ENCODE measurements at places on chromosomes 3 and 15. TPM values are rescaled to one million over a fixed set of nuclear protein-coding genes. Genes with fewer than 3 reads are reported as not detected.

Gene OIP5
- 0.58 TPM for total RNA-seq

Gene ERICH6
- total RNA-seq = 0.26 TPM

Gene CSTA
- total RNA-seq = not detected

Gene ZCWPW2
- total RNA-seq = not detected

Gene CLRN1
- not detected for total RNA-seq

Gene PCNP
- 158 TPM for total RNA-seq

Gene TMCO5A
- not detected for total RNA-seq

Gene NGRN
- 46.1 TPM for total RNA-seq

Gene GOLGA6B
- not detected for total RNA-seq

Gene ZFYVE19
- 38.9 TPM for total RNA-seq

- no peak for DNase-seq
These were observed 21.0 kb downstream of the RARB start for GRCh38 chr3:25448750-25449692.

GRCh38 chr15:48798319-48798718 lies 12.6 kb downstream of the CEP152 start:
- no peak for DNase-seq

- DNase-seq = no peak
These were observed 39.7 kb upstream of the EPHA3 start for GRCh38 chr3:89067736-89068135.

GRCh38 chr3:51173518-51174271 lies 211.4 kb upstream of the MANF start:
- DNase-seq = no peak

DNA sequence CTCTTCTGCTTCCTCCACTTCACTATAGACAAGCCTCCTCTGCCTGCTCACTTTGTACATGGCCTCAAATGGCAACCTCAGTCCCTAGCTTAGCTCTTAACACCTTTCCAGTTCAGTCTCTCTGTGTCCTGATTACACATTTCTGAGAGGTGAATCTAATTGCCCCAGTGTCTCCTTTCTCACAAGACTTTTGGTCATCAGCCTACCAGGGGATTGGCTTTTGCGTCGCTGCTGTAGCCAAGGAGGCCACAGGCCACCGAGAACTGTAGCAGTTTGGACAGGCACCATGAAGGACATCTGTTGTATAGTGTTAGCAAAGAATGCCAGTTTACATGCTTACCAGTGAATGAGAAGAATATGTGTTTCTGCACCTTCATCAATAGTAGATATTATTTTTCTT lies 8.5 kb downstream of the IREB2 start:
- DNase-seq = no peak

GRCh38 chr3:10945683-10946287 lies 46.8 kb upstream of the SLC6A1 start:
- no peak for DNase-seq

GRCh38 chr3:174169736-174170135 lies 689.4 kb upstream of the NAALADL2 start:
- DNase-seq = no peak

GRCh38 chr15:68367992-68368391 lies 64.0 kb downstream of the ITGA11 start:
- DNase-seq = no peak

GRCh38 chr15:66408675-66409282 lies 22.1 kb downstream of the MAP2K1 start:
- DNase-seq = no peak

DNA sequence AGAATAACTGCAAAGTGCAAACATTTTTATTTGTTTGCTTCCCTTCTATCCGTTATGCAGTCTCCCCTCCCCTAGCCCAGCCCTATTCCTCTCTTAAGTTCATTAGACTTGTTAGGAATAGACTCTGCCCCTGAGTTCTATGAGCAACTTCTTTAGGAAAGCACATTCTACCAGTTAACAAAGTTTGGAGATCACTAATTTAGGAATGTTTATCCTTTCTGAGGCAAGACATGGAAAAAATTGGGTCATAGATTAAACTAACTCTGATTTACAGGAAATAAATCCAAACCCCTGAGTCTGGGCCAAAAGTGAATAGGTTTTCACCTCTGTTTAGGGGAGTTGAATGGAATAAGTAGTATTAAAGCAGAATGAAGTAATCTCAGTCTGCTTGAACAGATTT lies 34.4 kb downstream of the C3orf80 start:
- no peak for DNase-seq

DNA sequence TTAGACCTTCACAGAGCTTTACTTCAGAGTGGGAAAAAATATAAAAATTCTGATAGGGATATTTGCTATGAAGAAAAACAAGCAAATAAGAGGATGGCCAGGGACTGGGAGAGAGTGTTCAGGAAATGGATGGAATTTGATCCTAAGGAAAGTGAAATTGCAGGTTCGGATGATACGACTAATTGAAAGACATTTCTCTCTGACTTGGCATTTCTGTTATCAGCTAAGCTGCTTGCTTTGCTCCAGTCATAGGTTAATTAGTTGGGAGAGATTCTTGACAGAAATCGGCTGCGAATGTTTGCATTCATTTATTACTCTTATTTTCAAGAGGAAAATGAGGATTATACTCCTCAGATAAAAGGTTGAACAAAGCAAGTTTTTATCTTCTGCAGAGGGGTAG lies 808.7 kb upstream of the NECTIN3 start:
- no peak for DNase-seq

DNA sequence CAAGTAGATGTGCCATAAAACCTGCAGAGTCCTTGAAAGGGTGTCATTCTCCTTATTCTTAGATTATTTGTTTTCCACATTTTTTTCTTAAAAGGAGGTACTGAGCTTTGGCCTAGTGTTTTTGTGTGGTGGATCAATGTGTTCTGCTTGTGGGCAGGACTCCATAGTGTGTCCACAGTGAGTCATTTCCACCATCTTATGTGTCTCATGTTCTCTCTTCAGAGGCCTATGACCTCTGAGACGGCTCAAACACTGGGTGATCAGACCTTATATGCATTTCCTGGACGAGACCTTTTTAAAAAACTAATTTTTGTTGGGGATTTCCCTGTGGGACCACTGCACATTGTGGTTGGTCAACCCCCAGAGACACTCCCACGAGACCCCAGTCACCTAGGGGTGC lies 93.4 kb downstream of the CHCHD4 start:
- DNase-seq = no peak

DNA sequence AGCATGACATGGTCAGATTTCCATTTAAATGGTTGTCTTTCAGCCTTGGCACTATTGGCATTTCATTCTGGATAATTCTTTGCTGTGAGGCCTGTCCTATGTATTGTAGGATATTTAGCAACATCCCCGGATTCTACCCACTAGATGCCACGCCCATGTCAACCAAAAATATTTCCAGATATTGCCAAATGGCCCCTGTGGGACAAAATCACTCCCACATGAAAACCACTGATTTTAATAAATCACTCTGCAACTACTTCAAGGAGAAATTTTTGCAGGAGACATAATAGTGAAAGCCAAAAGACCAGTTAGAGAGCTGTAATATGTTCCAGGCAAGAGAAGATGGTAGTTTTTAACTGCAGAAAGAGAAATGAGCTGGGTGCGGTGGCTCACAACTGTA lies 55.9 kb upstream of the RARB start:
- no peak for DNase-seq

DNA sequence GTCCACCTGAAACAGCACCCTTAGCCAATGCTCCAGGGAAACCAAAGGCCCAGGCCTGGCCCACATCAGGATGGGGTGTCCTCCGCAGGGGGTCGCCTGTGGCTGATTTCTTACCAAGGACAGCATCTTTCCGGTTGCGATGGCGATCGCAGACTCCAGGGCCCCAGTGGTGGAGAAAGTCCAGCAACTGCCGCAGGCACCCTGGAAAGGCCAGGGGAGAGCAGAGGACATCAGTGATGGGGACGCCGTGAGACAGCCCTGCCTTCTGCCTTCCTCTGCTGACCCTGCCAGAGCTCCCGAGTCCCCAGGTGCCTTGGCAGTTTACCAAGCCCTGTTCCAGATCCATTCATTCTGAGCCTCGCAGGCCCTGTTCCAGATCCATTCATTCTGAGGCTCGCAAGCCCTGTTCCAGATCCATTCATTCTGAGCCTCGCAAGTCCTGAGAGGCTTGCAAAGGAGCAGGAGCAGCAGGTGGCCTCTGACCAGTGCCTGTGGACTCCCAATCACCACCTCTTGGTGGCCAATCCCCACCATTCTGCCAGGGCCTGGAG lies 12.5 kb downstream of the CTSH start:
- no peak for DNase-seq

DNA sequence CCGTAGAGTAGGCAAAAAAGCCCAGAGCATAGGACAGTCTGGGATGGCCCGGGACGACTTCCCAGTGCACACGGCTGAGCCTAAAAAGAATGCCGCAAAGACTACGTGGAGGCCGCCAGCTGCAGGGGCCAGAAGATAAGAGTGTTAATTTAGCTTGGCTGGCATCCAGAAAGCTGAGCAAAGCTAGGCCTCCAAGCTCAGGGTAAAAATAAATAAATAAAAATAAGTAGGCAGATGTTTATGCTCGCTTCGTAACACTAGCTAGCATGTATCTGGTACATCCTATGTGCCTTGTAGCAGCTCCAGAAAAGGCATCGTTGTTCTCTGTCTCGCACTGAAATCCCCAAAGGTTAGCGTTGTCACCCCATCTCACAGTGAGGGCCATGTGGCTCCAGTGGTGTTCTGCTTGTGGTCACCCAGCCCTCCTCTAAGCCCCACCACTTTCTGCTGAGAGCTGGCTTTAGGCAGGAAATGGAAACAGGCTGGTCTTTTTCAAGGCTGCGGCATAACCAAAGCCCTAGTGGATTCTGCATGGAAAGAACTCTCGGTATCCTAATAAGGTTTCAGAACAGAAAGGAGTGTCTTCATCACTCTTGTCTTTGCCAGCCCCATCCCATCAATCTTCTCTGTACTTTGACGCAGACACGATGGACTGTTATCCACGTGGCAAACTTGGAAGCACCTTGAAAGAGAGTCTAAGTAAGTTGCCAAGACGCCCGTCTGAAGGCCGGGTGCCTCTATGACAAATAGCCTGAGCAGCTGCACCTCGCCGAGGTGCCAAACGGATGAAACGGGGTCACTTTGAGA lies 58.1 kb upstream of the MEF2A start:
- no peak for DNase-seq

DNA sequence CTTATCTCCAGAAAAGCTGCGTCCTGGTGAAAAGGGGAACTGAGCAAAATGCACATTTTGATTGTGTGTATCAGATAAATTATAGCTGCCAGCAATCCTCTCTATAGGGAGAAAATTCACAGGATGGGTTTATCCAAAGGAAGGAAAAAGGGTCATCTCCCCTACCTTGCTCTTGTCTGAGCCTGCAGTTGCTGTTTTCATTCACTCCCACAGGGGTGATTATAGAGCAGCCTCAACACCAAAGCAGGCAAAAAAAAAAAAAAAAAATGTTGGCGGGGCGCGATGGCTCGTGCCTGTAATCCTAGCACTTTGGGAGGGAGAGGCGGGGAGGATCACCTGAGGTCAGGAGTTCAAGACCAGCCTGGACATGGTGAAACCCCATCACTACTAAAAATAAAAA lies 333.7 kb downstream of the ROBO2 start:
- no peak for DNase-seq

GRCh38 chr3:105387122-105387751 lies 20.5 kb downstream of the ALCAM start:
- DNase-seq = no peak

DNA sequence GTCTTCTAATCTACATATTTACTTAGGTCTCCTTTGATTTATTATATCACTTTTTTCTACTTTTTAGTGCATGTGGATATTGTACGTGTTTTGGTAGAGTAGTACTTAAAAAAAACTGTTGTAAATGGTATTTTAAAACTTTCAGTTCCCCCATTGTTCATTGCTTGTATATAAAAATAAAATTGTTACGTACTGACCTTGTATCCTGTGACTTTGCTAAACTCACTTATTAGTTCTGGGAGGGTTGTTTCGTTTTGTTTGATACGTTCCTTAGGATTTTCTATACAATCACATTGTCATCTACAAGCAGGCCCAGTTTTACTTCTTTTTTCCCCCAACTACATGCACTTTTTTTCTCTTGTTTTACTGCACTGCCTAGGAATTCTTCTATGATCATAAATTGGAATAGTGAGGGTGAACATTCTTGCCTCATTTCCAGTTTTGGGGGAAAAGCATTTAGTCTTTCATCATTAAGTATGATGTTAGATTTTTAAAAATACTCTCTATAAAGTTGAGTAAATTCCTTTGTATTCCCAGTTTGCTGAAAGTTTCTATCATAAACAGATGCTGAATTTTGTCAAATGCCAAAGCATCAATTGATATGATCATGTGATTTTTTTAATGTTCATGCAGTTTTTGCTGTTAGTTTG lies 33.5 kb upstream of the ACKR4 start:
- DNase-seq = no peak

DNA sequence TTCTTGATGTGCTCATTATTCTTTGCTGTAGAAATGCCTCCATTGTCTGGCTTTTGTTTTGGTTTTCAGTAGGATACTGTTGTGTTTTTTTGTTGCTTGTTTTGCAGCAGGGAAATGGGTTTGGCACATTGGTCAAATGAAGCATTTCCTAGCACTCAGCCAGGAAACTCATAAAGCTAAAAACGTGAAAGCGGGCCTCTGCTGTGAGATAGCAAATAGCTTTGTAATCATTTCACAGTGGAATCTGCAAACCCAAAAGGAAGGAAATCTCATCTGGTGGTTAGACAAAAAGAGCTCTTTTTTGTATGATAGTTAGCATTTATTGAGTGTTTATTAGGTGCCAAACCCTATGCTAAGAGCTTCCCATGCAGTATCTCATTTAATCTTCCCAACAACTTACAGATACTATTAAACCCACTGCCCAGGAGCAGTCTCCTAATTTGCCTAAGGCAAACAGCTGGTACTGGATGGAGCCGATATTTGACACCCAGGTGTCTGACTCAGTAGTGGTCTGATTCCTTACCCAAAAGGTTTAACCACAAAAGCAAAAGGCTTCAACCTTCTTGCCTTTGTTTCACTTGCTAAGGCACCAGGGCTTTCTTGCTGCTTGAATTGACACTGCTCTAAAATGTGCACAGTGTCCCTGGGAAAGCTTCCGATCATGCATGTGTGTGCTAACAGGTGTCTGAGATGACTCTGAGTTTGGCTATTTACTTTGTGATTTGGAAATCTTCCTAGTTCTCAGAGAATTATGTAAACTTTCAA lies 527.9 kb upstream of the MDFIC2 start:
- DNase-seq = no peak

GRCh38 chr3:179174898-179175297 lies 26.7 kb downstream of the PIK3CA start:
- DNase-seq = no peak

GRCh38 chr15:81023483-81024264 lies 23.0 kb downstream of the TLNRD1 start:
- DNase-seq = no peak

DNA sequence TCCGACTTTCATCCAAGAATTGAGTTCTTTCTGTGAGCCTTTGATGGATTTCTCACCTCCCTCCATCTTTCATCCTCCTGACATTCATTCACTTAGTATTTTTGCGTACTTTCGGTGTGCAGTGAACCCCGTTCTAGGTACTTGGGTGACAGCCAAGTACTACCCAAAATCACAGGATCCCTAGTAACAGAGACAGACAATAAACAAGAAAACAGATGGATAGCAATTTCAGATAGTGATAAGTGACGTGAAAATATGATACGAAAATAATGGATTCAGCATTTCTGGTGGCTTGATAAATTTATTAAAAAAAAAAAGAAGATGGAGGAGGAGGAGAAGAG lies 264 bp upstream of the CMTM6 start:
- no peak for DNase-seq

All from T-cell (primary cell).